ENCODE measurements at places on chromosomes 6 and 20. TPM values are rescaled to one million over a fixed set of nuclear protein-coding genes. Genes with fewer than 3 reads are reported as not detected.

DNA sequence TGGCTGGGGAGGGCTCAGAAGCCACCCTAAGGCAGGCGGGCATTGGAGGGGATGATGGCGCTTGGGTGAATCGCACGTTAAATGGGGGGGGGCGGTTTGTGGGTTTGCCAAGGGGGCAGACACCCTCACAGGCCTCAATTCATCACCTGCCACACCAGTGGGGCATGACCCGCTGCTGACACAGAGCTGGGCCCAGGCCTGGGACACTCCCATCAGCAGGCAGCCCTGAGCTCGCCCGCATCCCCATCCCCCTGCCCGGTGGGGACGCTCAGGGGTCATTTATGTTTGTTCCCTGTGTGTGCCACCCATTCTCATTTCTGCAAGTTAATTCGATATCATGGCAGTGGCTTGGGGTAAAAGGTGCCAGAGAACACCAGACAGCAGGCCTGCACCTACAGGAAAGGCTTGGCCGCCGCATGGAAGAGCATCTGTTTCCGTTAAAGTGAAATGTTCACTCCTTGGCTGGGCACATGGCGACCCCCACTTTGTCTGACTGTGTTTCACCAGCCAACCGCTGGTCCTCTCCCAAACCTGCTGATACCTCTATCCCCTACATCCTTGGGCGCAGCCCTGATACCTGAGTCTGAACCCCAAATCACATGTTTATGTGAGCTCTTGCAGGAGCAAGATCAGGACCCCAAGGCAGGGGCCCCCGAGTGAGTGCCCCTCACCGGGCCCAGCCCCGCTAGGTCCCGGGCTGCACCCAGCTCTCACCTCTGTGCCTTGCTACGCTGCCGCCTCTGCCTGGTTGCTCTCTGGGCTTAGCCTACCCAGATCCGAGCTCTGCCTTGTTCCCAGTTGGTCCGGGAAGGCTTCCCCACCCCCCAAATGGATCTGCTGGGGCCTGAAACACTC, 248.8 kb downstream of the TAF4 start:
- no peak overlapping the region for H3K4me3 ChIP-seq
- no peaks in the 10 kb centered on the region for H3K4me1 ChIP-seq
- no peak for DNase-seq
- H3K27ac ChIP-seq, result no peak overlapping the region
- no peaks in the 10 kb centered on the region for H3K36me3 ChIP-seq

- no peak for DNase-seq
- no peak overlapping the region for H3K27ac ChIP-seq
Observed at GRCh38 chr6:130890521-130890971, 63.3 kb downstream of the SMLR1 start.

- no peaks in the 10 kb centered on the region for H3K4me1 ChIP-seq
- no peak for DNase-seq
- H3K36me3 ChIP-seq, result no peaks in the 10 kb centered on the region
- H3K27ac ChIP-seq, result no peak overlapping the region
Observed at GRCh38 chr20:44720621-44720996, 5.4 kb downstream of the CCN5 start.

- peaks cover 11% of the 10 kb centered on the region for H3K4me1 ChIP-seq
- no peak within 1 kb of the TSS for H3K4me3 ChIP-seq
- DNase-seq, result no peak
- no peaks in the 10 kb centered on the region for H3K27me3 ChIP-seq
Observed at GRCh38 chr20:62219992-62220665, at the start of gene HRH3. Gene HRH3, minus strand, starts transcription at chr20:62220278. Its CDS starts 308 bp downstream, at chr20:62219970.

DNA sequence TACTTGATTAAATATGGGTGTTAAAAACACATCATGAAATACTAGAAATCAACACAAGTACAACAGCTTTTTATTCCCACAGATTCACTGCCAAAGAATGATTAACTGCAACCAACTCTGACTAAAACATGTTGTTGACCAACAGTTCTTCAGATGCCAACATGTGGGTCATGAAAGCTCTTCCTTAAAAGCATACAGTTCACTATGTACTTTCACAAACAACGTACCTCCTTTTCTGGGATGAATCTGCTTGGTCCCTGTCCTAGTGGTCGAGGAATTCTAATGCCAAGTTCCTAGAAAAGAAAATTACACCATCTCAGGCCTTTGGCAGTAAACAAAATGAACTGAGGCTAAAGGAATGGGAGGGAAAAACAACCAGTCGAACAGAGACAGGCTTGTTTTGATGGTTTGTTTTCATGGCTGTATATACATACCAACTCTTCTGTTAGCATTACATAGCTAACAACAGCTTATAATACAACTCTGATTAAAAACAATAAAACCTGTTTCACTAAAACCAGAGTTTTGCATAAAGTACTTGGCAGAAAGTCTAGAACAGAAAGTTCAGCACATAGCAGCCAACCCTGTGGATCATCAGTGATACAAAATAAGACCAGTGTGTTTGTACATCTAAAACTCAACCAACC, 92.5 kb downstream of the SESN1 start:
- peaks cover 40% of the 10 kb centered on the region for H3K36me3 ChIP-seq
- peaks cover 16% of the 10 kb centered on the region for H3K4me1 ChIP-seq
- H3K4me3 ChIP-seq, result peak overlapping the region; percentile 22
- H3K27ac ChIP-seq, result no peak overlapping the region
- H3K27me3 ChIP-seq, result no peaks in the 10 kb centered on the region

DNA sequence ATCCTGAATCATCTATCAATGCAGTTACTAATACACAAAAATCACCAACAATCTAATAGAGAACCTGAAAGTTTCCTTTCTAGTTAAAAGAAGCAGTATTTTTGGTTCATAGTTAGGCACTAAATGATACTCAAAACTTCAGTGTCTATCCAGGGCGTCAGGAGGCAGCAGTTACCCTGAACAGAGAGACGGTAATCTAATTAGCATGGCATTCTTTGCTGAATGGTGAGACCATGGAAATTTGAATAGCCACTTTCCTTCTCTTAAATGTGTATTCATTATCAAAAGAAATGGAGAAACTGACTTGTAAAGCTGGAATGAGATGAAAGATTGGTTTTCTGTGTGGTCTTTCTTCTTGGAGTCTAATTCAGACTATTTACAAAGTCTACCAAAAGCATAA, 146.6 kb upstream of the BMP5 start:
- no peaks in the 10 kb centered on the region for H3K36me3 ChIP-seq
- H3K27ac ChIP-seq, result no peak overlapping the region
- H3K4me3 ChIP-seq, result no peak overlapping the region
- no peak for DNase-seq
- no peaks in the 10 kb centered on the region for H3K27me3 ChIP-seq

- H3K4me3 ChIP-seq, result peak overlapping the region; percentile 92
- H3K27ac ChIP-seq, result no peak overlapping the region
- peaks cover 62% of the 10 kb centered on the region for H3K4me1 ChIP-seq
- DNase-seq, result no peak
Observed at GRCh38 chr20:1121429-1121828, 3.0 kb downstream of the PSMF1 start.

DNA sequence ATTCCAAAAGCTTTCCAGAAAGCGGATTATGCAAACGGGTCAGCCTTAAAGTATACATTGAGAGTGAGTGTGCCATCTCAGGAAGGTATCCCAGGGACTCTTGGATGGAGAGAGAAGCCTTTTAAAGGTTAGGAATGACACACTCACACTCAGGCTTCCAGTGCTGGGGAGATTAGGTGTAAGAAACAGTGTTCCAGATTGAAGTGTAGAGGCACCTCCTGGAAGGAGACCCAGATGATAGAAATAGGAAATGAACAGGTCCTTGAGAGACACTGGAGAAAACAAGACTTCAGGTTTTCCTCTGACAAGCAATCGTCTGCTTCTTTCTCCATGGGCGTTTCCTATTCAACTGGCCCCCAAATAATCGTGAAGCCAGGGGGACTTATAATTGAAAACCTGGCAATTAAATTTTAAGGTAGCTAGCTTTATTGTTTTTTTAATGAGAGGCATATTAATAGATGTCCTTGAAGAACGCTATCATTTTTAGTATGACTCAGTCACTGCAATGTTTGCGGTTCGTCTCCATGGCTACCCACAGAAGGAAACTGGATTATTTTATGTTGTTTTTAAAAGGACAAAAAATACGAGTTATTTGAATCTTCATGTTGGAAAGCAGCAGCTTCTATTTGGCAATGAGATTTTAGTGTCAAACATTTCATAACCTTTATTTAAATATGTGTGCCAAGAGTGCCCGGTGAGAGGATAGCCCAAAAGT, 85.3 kb downstream of the TRMT6 start:
- peak overlapping the region; percentile 30 for H3K4me3 ChIP-seq
- peaks cover 33% of the 10 kb centered on the region for H3K4me1 ChIP-seq
- H3K27ac ChIP-seq, result peak overlapping the region; percentile 62
- no peaks in the 10 kb centered on the region for H3K27me3 ChIP-seq
- DNase-seq, result peak; percentile 55

DNA sequence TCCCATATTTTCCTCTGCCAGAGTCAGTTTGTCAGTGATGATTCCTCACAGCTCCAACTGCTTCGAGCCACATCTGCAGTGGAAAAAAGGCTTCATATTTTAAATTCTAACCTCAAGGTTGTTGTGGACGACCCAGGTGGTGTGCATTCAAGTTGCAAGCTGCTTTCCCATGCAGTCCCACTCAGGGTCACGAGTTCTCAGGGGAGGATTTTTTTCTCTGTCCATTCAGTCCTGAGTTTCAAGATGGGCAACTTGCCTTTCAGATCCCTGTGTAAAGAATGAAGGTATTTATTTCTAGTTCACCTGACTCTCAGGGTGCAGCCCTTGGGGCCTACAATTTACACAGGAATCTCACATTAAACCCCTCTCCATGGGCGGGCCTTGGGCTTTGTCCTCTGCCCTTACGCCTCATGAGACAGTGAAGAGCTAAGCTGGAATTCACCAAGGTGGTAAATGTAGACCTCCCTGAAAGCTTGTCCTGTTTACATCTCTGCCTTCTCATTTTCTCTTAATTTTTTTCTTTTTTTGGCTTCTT, 65.9 kb downstream of the TPD52L1 start:
- H3K27me3 ChIP-seq, result no peaks in the 10 kb centered on the region
- DNase-seq, result no peak
- H3K27ac ChIP-seq, result no peak overlapping the region
- H3K36me3 ChIP-seq, result no peaks in the 10 kb centered on the region
- no peaks in the 10 kb centered on the region for H3K4me1 ChIP-seq

The AVP gene
- 1.4 TPM for total RNA-seq

The SPTLC3 gene
- total RNA-seq, result 0.54 TPM

The TINAG gene
- not detected for total RNA-seq

The LTB gene
- total RNA-seq, result 493 TPM

The IMPG1 gene
- total RNA-seq, result not detected

Measured in CD4-positive, CD25-positive, alpha-beta regulatory T cell (primary cell).